ENCODE measurements at places on chromosomes 1 and 21. TPM values are rescaled to one million over a fixed set of nuclear protein-coding genes. Genes with fewer than 3 reads are reported as not detected.

The HPCA gene
- not detected for total RNA-seq

GRCh38 chr1:111878649-111879048 is 110.8 kb downstream of the KCND3 start:
- H3K27me3 ChIP-seq, result no peaks in the 10 kb centered on the region
- no peaks in the 10 kb centered on the region for H3K36me3 ChIP-seq
- H3K27ac ChIP-seq, result no peak overlapping the region
- H3K4me1 ChIP-seq, result no peaks in the 10 kb centered on the region
- no peak for DNase-seq

- H3K27me3 ChIP-seq, result no peaks in the 10 kb centered on the region
- no peak for DNase-seq
- H3K4me1 ChIP-seq, result peaks cover 23% of the 10 kb centered on the region
- H3K4me3 ChIP-seq, result no peak overlapping the region
Observed at GRCh38 chr1:54296666-54297065, 96.7 kb downstream of the MRPL37 start.

DNA sequence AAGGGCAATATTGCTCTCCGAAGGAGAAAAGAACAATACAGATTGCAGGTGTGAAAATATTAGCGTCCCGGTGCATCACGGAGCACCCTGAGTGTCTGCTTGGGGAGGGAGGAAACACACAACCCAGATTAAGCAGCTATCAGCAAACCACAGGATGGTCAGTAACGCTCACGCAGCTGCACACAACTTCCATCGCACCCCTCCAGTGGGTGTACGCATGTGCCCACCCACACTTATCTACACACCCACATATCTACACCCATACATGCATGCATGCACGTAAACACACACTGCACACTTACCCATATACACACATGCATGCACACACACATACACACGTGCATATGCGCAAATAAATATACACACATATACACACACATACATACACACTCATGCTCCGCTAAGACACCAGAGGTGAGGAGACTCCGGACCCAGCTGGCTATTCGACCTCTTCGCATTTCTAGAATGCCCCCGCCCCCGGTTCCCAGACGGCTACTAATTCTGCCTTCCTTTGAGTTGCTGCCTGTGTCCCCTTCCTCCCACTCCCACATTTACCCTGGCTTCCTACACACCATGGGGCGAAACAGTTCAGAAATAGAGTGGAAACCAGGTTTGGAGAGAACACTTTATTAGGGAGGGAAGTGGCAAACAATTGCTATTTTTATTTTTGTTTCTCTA is 26.2 kb downstream of the ITPKB start:
- no peak for DNase-seq
- peaks cover 61% of the 10 kb centered on the region for H3K4me1 ChIP-seq
- no peak overlapping the region for H3K4me3 ChIP-seq
- H3K36me3 ChIP-seq, result no peaks in the 10 kb centered on the region
- no peak overlapping the region for H3K27ac ChIP-seq
- H3K27me3 ChIP-seq, result no peaks in the 10 kb centered on the region

Data from upper lobe of left lung (tissue), 6 donors.